ENCODE measurements at places on chromosomes 7 and 10.

- no peak for DNase-seq
Observed at GRCh38 chr10:127266431-127266830, 70.0 kb upstream of the INSYN2A start.

GRCh38 chr10:77347052-77347451 lies 290.6 kb downstream of the KCNMA1 start:
- DNase-seq = no peak

- no peak for DNase-seq
Observed at GRCh38 chr10:103855424-103855823, at the start of gene SH3PXD2A. Gene SH3PXD2A (minus strand): TSS chr10:103855576. CDS start chr10:103855266, 310 bp downstream.

GRCh38 chr7:22333680-22334141 lies 23.2 kb downstream of the RAPGEF5 start:
- no peak for DNase-seq

DNA sequence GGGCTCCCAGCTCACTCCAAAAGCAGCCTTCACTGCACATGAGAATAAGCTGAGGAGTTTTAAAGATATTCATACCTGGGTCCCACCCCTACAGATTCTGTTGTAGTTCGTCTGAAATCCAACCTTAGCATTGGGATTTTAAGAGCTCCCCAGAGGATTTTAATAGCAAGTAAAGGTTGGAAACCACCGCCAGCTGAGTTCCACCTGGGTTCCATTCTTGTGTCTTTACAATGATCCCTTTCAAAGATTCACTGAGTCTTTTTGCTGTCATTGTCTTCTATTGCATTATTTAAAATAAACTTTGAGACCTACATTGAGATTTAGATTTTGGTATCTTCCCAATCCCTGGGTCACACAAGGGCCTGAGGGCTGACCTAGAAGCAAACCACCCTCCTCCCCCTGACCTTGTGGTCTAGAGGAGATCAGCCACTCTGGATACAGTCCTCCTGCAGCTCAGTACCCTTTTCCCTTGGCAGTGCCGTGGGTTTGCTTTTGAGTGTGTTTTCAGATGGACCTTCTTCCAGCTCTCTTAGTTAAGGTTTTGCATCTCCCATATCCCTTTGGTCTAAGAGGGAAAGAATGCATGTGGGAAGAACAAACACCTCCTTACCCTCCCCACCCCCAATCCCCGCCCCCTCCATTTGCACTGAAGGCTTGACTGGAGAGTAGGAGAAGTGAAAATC lies 22.6 kb upstream of the SIRT1 start:
- no peak for DNase-seq

DNA sequence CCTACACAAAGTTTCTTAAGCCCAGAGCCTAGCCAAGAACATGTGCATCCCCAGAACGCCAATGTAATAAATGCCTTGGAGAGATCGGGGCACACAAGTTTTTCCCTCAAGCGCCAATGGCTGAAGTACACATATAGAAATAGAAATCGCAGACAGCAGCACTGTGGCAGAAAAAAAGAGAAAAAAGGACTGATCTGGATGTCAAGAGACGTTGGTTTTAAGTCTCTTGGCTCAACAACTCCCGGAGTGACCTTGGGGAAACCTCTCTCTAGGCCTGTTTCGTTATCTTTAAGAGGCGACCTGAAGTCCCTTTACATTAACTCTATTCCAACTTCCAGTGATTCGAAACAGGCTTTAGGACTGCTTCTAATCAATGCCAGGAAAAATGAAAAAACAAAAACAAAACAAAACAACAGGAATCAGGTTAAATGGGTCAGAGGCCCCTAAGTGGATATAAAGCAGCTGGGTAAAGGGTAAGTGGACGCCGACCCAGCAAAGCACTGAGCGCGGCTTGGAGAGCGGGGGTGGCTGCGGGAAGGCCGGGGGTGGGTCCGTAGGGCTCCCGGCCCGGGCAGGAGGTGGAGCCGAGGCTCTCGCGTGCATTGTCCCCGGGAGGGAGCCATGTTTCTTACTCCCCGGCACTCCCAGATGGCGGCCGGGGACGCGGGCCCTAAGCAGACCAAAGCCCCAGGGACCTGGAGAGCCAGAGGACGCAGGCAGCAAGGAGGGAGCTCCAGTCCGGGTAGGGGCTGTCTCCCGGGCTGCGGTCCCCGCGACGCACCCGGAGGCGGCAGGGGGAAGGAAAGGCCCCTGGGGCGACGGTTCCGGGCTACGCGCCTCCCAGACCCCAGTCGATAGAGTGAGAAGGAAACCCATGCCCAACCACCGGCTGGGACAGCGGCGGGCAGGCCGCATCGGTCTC lies 757 bp downstream of the EIF3A start:
- DNase-seq = no peak

DNA sequence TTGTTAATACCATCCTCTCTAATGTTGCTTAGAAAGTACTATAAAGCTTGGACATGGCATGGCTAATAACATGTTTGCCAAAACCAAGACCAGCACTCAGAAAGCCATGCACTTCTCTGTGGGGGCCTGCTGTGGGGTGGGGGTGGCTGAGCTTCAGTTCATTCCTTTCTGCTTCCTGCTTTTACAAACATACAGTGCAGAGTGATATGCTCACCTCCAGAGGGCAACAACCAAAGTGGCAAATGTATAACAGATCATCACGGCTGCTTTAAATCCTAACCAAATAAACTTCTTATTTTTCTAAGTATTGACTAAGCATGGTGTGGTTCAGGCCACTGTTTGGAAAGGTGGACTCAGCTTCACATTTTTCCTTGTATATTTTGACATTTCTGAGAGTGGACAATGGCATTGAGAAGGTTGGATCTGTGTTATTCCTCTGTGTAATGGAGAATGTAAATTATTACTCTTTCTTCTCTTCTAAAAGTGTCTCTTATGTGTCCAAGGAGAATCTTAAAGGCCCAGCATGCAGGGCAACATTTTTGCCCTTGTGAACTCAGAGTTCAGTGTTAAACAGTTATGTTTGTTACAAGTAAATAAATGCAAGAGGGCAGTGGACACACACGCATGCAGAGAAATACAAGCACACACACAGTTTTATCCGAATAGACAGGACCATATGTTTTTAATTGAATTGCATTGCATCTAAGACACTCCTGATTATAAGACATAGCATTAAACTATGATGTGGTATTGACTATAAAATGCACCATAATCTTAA lies 186.1 kb downstream of the HERPUD2 start:
- no peak for DNase-seq

- no peak for DNase-seq
Observed at GRCh38 chr7:123400196-123400595, 134.2 kb downstream of the IQUB start.

DNA sequence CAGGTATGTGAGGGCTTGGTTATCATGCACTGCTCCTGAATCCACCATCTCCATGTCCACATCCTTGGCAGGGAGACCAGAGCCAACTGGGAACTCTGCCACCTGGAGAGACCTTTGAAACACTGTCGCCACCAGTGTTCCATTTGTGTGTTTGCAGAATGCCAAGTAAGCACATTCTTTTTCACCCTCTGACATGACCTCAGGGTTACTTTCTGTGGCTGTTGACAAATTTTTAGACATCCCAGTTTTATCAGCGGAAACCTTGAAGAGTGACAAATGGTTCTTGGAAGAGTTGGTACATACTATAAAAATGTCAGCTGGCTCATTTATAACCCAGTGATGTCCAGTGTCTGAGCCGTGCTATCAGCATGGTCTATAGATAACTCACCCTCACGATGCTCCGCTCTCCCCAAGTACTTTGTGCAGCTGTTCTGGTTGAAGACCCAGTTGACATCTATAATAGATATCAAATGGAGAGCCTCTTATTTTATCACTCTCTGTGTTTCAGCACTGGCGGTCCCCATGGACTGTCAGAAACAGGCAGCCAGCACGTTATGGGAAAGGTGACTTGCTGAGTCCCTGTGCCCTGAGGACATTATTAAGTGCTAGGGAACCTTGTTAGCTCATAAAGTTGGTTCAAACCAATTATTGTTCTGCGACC lies 563.1 kb upstream of the GALNT17 start:
- no peak for DNase-seq

GRCh38 chr7:1275451-1276381 lies 43.0 kb downstream of the UNCX start:
- DNase-seq = no peak

GRCh38 chr10:60820093-60820754 lies 41.9 kb downstream of the CDK1 start:
- no peak for DNase-seq

DNA sequence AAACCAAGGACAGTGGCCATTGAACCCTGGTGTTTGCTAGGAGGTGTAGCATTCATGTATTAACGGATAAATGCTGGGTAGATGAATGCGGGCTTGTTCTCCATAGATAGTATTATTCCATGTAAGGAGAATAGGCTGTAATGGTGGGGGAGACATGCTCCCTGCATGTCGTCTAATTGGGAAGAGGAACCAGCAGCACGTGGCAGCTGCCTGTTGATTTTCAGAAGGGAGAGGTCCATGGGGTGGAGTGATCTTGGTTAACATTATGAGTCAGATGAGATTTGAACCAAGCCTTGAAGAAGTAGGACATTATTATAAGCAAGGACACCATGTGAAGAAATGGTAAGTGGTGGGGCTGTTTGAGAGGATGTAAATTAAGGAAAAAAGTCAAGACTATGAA lies 112.5 kb downstream of the WNT2 start:
- DNase-seq = no peak

- no peak for DNase-seq
Observed at GRCh38 chr7:155597753-155598140, 46.7 kb upstream of the RBM33 start.

- DNase-seq = no peak
Observed at GRCh38 chr7:134699899-134700298, 53.2 kb downstream of the BPGM start.

Data from cortex of kidney (tissue), 1 donor.